ENCODE measurements at places on chromosomes 12 and 14.

DNA sequence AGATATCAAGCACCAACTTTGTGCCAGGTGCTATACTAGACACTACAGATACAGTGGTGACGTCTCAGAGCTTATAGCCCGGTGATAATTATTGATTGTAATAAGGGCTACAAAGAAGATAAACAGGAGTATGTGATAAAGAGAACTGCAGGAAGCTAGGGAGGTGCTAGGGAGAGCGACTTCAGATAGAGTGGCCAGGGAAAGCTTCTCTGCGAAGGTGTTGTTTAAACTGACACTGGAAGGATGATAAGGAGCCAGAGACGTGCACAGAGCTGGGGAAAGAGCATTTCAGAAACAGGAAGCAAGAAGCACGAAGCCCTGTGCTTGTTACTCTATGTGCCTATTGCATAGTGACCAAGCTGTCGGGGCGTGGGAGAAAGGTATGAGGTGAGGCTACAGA is 48.1 kb upstream of the OTX2 start:
- DNase-seq = no peak

DNA sequence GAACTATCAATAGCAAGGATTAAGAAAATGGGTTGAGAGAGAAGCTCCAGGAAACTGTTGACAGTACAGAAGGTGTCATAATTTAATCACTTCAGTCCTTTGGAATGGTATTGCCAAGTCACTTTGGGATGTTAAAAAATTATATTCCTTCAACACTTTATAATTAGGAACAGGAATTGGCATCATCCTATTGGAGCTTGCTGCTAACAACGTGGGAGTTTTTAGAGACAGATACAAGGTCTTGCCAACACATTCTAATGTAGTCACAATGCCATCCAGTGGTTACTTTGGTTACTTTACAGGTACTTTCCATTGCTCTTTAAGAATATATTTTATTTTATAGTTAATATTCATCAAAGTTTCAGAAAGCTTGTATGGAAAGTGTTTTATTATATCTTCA is 310.1 kb downstream of the SYT1 start:
- DNase-seq = no peak

DNA sequence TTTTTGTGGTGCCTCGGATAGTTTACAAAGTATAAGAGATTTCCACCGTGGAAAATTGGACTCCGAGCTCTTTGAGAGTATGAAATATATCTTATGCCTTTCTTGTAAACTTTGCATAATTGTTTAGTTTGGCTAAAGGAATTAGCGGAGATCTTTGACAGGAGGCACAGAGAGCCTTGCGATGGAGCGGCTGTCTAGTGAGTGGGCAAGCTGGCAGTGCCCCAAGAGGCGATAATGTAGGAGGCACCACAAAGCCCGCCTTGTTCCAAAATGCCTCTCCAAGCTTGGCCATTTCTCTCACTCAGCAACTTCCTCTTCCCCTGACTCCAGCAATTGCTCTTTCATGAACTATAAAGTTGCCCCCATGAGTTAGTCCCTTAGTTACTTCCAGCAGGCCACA is 270.1 kb upstream of the PRICKLE1 start:
- DNase-seq = no peak

DNA sequence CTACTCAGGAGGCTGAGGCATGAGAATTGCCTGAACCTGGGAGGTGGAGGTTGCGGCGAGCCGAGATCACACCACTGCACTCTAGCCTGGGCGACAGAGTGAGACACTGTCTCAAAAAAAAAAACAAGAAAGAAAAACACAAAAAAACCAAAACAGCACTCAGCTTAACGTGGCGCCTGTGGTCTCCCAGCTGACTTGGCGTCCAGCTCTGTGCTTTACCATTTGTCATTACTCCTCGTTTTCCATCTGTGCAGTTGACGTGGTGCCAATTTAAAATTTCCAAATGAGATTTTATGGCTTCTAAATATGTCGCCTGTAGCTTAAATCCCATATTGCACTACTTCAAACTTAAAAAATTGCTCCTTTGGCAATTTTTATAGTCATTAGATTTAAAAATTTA is 2.0 kb downstream of the MGP start:
- DNase-seq = no peak

DNA sequence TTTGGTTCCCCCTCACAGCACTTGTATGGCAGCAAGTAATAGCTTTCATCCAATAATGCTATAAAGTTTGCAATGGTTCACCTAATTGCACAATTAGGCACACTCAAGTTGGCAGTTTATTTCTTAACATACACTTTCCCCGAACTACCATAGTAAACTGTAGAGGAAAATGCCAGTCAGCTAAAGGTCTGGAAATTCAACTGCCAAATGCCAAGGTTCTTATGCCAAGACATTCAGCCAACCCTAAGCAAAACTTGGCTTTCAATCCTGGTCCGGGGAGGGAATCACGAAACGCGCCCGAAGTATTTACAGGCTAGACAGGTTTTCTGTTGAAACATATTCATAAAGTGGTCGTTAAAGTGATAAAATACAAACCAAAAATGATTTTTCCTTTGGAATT is 1512.4 kb upstream of the FLRT2 start:
- DNase-seq = no peak

Measured in ELF-1 (cell line).